ENCODE measurements at places on chromosomes 4 and X.

DNA sequence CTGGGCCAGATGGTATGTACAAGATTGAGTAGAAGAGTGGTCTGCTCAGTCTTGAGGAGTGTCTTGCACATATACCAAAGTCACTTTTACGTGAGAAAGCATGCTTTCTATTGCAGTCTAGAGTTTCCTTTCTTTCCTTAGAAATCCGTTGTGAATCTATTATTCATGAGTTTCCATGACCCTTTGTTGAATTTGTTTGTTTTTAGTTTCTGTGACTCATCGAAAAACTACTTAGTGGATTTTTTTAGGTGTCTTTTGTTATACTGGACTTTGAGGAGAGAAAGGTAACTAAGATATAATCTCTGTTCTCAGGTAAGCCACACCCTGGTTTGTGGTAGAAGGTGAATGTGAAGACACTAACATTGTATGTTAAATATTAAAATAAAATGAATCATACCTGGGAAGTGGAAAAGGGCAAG, 23.0 kb downstream of the GALNT7 start:
- DNase-seq = no peak

DNA sequence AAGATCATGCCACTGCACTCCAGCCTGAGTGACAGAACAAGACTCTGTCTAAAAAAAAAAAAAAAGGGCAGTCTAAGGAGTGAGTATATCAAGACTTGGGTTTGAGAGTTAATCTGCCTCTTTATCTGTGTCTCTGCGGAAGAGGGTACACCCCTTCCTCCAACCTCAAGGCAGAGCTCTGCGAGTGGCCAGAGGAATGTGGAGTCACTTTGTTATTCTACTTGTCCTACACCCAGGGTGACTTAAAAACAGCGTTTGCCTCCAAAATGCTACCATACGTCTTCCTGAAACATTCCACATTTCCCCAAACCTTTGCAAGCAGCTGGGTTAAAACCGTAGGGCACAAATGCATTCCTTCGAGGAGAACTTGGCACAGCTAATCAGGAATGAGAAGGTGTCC, 199.9 kb downstream of the SHOX start:
- DNase-seq = no peak

DNA sequence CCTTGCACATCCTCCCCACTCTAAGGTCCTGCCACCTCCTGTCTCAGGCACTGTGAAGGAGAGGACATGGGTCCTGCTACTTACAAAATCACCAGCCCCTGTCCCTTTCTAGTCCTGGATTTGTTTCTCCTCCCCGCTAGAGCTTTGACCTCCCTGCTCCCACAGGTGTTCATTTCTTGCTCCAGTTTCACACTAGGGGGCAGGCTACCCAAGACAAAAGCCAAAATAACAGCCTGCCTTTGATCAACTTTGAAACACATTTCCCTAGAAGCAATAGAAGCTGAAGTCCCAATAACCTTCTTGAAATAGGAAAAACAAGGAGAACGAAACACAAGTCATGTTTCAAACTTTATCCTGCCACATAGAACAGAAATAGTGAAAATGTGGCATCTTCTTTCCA, 164.4 kb downstream of the QDPR start:
- DNase-seq = no peak

GRCh38 chr4:52941450-52941849, 79.3 kb downstream of the RASL11B start:
- no peak for DNase-seq

DNA sequence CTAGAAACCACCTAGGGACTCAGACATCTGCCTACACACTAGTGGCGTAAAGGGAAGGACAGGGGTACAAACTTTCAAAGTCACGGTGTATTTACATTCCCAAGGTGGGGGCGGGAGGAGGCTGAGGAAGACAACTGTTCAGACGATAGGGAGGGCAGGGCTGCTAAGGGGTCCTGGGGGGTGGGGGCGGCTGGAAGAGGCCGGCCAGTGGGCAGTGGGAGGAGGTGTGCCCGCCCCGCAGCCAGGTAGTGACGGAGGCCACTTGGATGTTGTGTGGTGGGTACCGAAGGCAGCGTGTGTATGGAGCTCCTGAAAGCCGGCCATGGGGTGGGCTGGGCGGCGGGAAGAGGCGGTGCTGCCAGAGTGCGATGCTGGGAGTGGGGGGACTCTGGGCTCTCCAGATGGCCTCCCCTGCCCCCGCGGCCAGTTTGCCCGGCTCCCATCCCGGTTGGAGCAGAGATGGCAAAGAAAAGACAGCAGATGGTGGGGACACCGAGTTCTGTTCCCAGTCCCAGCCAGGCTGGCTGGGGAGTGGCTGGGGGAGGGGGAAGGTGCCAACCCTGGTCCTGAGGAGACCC, 24.2 kb downstream of the L1CAM start:
- no peak for DNase-seq

DNA sequence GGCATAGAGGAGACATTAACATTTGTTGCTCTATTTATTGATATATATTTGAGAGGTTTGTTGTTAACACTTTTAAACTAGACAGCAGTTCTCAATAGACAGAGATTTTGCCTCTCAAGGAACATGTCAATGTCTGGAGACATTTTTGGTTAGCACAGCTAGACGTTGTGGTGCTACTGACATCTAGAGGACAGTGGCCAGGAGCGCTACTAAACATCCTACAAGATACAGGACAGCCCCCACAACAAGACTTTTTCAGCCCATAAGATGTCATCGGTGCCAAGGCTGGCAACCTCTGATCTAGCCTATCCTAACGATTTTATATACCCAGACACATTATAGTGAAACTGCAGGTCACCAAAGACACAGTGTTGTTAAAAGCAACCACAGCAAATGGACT, 18.4 kb upstream of the CTSO start:
- DNase-seq = no peak

DNA sequence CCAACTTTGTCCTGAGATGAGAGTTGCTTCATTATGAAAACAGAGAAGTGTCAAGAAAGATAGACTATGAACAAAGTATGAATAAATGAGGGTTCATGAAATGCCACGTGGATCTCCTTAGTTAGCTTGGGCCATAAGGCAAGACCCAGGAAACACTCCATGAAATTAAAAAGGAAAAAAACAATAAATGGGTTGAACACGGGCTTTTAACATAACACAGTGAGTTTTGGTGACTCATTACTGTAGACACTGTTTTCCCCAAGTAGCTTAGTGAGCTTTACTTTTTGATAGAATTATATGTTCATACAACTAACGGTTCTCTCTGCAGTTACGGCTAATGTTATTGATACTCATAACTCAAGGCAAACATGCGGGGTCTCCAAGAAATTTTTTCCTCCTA, 265.0 kb downstream of the DHX15 start:
- no peak for DNase-seq

- DNase-seq = peak; percentile 0
Observed at GRCh38 chrX:24241822-24242648, 71.8 kb downstream of the SUPT20HL2 start.

DNA sequence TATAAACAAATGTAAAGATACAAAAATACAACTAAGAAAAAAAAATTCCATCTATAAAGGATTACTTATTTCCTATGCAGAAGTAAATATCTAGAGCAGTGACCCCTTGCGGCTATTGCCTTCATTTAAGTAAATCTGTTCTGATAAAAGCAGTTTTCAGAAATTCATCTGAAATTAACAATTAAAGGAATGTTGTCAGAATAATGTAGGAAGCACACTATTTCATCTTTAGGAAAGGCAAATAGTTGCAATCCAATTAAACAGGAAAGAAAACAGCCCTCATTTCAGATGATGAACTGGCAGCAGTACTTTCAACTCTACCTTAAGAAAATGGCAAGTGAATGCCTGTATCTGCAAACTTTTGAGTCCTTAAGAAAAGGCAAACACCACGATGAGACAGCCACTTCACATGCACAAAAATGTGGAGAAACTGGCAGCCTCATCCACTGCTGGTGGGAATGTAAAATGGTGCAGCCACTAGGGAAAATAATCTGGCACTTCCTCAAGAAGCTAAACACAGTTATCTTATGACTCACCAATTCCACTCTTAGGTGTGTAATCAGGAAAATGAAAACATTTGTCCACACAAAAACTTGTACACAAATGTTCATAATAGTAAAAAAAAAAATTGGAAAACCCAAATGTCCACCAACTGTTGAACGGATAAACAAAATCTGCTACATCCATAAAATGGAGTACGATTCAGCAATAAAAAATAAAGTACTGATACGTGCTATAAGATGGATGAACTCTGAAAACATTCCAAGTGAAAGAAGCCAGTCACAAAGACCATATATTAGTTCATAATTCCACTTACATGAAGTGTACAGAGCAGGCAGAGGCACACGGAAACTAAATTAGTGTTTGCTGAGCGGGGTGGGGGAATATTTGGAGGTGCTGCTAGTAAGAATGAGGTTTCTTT, 2.0 kb upstream of the THAP9 start:
- peak; percentile 40 for DNase-seq

DNA sequence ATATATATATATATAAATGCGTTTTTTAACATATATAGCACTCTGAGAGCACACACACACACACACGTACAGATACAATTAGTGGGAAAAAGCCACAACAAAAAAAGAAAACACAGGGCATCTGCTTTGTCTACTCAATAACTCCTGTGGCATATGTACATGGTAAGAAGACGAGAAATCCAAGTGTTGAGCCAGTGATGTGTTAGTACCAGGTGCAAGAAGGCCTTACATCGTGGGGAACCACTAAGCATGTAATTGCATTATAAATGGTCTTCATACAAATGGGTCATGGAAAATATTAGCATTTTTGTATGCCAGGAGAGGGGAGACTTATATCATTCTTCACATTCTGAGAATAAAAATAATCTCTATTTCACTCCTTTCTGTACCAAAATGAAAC, 62.7 kb upstream of the FAM47B start:
- no peak for DNase-seq

DNA sequence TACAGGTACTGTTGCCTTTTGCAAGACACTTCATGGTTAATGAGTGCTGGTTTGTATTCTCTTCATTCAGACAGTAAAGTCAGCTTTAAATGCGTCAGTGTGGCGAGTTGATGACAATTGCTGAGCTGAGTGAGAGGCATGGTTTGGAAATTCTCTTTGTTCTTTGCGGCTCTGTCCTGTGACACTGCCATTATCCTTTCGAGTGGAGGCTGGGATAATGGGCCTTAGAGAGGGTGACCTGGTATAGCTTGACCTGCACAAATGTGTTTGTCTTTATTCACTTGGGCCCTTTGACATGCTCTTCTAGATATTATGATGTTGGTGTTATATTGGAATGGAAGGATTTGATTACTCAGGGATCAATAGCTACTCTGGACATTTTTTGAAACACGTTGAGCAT, 208.5 kb upstream of the FAT1 start:
- DNase-seq = no peak

DNA sequence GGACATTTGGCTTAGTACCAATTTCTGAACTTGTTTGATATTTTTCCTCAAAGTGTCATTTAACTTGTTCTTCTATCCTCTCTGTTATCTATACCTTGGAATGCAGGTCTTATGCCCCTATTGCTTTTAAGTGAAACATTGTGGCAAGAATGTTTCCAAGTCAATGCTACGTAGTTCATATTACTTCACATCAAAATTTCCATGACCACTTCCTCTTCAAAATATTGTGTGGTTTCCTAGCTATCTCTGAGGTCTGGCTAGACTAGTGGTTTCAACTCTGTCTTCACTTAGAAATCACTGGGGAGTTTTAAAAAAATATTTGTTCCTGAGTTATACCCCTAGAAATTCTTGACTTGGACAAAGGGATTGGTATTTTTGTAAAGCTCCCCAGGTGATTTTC, 20.2 kb upstream of the RASGEF1B start:
- DNase-seq = no peak

GRCh38 chr4:159425737-159426305, 322.9 kb downstream of the RAPGEF2 start:
- DNase-seq = no peak

- no peak for DNase-seq
Observed at GRCh38 chrX:17644001-17644400, 93.3 kb upstream of the SCML1 start.

DNA sequence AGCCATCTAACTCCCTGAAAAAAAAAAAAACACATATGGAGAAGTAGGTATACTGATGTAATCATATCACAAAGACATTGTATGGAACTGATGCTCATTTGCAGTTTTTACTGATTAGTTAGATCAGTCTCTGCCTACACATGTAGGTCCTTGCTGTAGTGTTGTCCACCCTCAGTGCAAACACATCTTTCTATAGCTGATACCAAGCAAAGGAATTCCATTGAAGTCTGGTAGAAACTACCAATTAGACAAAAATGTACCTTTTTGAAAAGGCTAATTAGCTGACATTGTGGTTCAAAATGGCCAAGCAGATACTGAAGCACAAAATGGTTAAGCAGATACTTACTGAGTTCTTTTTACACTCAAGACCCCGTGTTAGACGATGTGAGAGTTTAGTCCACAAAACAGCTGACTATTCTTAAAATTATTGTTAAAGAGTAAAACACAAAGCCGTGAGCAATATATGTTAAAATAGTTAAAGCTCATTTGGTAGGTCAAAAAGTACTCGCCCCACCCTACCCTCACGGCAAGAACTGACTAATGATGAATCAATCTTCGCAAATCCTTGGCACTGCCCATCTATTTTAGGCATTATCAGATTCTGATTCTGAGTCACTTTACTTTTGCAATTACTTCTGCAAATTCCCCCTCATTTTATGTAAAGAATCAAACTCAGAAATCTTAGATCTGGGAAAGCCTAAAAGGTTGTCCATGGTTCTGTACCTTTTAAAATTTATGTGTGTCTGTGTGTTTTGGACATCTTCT, 40.4 kb downstream of the COL4A6 start:
- peak; percentile 15 for DNase-seq

DNA sequence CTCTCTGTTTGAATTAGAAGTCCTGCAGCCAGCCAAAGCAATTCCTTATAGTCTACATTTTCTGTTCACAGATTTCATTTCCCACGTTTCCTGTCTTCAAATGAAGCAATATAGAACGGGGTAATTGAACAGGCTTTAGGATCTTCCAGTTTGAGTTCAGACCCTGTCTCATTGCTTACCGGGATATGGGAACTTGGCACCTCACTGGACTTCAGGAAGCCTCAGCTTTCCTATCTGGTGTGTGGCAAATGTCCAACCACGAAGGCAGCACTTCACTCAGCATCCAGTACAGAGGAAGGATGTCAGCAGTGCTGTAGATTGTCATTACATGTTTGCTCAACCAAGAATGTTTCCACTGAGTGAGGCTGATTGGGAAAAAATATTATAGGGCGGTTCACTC, 271.1 kb upstream of the ZFP42 start:
- DNase-seq = no peak

- DNase-seq = peak; percentile 10
Observed at GRCh38 chr4:67684839-67685531, 16.0 kb downstream of the UBA6 start.

DNA sequence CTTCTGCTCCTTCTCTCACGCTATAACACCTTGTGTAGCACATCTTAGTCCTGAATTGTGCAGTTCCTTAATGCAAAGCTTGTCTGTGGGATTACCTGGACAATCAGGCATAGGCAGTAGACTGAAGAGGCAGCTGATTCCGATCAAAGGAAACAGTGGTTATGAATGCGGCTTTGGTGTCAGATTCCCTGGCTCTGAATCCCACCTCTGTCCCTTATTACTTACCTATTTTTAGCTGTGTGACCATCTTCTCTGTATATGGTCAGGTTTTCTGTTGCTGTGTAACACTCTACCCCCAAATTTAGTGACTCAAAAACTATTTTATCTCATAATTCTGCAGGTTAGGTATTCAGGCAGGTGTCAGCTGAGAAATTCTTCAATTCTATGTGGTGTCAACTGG, 3.2 kb downstream of the ZBTB49 start:
- no peak for DNase-seq

All from amniotic stem cell (primary cell).